Spleen (tissue), 13 donors: ENCODE measurements at places on chromosomes 1 and 21.

DNA sequence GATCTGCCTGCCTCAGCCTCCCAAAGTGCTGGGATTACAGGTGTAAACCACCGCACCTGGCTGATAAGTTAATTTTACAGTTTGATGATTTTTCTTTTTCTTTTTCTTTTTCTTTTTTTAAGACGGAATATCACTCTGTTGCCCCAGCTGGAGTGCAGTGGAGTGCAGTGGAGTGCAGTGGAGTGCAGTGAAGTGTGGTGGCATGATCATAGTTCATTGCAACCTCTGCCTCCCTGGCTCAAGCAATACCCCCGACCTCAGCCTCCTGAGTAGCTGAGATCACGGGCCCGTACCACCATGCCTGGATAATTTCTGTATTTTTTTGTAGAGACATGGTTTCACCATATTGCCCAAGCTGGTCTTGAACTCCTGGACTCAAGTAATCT, 84.4 kb upstream of the CXADR start:
- DNase-seq = no peak

DNA sequence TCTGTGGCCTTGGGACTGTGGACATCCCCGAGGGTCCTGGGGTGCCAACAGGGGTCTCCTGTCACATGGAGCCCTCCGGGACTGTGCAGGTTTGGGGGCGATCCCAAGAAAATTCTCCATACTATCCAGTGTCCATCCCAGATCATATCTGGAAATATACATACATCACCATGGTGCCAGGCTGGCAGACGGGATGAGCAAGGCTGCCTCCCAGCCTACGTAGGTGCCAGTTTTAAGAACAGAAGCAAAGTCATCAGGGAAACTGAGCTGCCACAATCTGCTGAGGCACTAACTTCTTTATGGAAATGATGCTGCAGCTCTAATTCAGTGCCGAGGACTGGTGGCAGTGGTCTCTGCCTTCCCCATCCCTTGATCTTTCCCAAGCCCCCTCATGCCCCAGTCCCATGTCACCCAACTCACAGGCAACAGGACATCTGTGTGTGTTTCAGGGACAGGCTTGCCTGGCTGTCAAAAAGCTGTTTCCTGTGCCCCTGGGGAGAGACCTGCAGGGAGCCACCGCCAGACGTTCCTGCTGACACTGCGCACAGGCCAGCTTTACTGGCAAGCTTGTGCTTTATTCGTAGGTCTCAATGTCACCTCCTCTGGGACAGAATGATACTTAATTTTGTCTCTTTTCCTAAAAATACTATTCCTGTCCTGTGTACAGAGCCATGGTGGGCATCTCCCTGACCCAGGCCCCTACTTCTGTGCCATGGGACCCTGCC, 15.5 kb downstream of the TEX35 start:
- peak; percentile 58 for DNase-seq

GRCh38 chr1:178461701-178462100, 35.1 kb downstream of the CLEC20A start:
- DNase-seq = no peak

DNA sequence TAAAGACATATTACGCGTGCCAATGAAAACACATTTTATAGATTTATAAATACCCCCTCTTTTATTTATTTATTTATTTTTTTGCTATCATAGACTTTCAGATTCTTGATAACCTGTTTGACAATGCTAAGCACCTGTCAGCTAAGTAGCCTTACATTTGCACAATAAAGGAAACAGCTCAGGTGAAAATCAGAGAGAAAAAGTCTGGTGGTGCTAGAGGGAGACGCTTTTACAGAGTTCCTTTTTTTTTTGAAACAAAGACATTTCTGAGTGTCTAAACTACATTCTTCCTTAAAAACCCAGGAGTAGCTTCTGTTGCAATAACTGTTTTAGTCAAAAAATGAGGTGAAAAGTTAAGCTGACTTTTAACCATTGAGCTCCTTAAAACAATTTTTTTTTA, 1611.6 kb downstream of the NCAM2 start:
- no peak for DNase-seq

DNA sequence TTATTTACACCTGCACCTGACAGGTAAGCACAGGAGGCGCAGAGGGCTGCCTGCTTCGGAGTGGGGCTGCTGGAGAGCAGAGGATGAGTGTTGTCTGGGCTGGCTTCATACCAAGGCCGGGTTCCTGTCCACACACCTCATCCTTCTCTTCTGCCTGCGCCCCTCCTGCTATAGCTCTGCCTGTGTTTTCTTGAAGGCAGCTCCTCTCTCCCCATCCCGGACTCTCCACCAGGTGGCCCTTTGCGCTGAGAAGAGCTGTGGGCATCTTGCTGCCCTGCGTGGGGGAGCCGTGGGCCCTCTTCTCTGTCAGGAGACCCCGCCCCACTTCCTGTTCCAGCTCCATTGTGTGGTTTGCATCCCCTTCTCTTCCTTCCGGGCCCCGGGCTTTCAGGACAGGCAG, 35.0 kb downstream of the ARHGEF10L start:
- DNase-seq = no peak

DNA sequence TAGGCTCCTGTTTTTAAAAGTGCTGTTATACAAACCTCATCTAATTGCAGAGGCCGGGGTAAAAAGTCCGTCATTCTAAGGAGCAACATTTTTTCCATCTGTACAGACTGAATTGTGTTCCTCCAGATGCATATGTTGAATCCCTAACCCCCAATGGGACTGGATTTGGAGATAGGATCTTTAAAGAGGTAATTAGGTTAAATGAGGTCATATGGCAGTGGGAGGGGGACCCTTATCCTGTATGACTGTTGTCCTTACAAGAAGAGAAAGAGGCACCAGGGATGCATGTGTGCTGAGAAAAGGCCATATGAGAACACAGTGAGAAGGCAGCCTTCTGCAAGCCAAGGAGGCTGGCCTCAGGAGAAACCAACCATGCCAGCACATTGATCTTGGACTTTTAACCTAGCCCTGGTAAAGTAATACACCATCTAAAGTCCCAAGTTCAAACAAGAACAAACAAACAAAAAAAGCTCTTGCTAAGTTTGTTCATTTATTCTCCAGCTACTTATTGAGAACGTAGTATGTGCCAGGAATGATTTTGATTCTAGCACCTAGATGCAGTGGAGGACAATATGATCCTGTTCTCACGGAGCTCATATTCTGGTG, 352.4 kb downstream of the NTNG1 start:
- no peak for DNase-seq

- DNase-seq = peak; percentile 86
Observed at GRCh38 chr1:93990010-93990409, 80.8 kb upstream of the GCLM start.

DNA sequence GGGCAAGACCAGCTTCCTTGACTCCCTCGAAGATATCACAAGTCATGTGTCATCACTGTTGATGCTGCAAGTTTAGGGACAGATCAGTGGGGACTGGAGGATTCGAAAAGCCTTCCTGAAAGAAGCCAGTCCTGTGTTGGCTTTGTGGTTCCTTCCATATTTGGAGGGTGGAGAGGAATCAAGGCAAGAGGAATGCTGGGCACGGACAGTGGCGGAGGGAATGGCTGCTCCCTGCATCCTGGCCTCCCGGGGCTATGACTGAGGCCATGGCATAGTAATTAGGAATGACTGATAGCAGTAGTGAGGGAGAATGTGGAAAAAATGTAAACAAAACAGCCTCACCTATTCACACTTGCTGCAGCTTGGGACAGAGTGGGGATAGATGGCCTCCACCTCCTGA, 36.4 kb downstream of the VANGL1 start:
- DNase-seq = no peak

DNA sequence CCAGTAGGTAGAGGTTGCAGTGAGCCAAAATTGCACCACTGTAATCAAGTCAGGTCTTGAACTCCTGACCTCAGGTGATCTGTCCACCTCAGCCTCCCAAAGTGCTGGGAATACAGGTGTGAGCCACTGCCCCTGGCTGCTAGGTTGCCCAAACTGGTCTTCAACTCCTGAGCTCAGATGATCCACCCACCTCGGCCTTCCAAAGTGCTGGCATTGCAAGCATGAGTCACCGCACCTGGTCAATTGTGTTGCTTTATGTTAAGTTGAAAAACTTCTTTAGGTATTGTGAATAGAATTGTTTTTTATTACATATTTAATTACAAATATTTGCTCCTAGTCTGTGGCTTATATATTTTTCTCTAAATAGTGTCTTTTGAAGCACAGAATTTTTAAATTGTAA, 80.5 kb downstream of the PRKAB2 start:
- no peak for DNase-seq

DNA sequence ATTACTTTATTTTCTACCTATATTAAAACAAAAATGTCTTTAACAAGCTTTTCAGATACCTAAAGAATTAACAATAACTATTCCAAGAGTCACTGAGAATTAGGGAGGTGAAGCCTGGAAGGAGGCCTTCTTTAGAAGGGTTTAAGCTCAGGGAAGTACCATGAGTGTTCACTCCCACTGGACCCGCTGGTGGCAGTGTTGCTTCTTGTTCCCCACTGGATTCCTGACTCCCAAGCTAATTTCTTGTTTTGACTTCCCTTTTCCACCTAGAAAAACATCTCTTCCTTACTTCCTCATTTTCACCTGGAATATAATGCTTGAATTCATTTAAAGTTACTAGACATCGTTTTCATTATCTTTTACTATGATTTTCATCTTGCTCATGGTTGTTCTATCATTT, 264.2 kb downstream of the HMCN1 start:
- no peak for DNase-seq

DNA sequence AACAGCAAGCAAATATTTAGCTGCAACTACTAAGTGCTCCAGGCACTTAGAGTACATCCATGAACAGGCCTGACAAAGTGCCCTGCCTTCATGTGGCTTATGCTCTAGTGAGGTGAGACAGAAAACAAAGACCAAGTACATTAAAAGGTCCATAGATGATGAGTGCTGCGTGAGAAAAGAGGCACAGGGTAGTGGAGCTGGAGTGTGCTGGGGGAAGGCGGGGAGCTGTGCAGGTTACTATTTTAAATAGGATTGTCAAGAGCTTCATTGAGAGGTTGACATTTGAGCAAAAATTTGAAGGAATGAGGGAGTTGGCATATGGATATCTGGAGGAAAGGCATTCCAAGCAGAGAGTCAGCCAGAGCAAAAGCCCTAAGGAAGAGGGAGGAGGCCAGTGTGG, 29.3 kb upstream of the RXRG start:
- no peak for DNase-seq

- DNase-seq = no peak
Observed at GRCh38 chr1:110915804-110916203, 42.9 kb downstream of the CD53 start.

DNA sequence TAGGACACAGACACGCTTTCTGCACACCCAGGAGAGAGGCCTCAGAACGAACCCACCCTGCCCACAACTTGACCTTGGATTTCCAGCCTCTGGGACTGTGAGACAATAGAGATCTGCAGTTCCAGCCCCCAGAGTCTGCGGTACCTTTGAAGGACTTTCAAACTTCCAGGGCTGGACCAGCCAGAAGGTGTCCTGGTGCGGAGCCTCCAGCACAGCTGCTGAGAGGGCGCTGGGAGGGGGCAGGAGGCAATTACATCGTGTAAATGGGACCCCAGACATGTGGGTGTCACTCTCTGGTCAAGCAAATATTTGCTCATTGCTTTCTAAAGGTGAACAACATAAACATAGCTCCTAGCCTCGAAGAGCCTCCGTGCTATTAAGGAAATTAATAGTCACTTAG, 58.7 kb upstream of the ACTRT2 start:
- peak; percentile 19 for DNase-seq

DNA sequence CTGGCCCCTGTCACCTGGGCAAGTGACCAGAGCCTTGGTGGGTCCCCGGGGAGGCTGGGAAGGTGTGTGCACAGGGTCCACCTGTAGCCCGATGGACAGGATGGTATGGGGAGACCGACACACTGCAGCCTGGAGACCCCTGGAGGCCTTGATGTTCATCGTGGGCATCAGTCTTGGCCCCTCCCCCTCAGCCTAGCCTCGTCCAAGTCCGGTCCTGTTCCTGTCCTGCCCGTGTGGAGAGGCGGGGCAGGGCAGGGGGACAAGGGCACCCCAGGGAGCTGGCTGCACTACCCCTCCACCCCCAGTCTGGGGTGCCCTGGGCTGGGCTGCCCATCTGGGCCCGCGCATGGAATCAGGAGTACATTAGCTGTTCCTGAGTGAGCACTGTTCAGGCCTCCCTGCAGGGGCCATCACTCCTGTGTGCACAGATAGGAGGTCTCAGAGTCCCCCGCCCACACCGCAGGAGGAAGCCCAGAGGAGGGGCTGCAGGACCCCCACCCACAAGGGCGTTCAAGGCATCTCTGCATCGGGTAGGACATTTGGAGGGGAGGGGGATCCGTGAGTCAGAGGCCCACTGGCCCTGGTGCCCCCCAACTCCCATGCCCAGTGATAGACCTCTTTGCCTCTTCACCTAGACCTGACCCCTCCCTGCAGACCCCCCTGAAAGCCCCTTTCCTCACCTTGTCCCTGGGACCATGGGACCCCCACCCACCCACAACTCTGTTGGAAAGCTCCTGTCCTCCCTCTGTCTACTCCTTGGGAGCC, 63.2 kb downstream of the WNT9A start:
- DNase-seq = peak; percentile 73

- no peak for DNase-seq
Observed at GRCh38 chr1:180231506-180231921, 1.4 kb downstream of the LHX4 start.

DNA sequence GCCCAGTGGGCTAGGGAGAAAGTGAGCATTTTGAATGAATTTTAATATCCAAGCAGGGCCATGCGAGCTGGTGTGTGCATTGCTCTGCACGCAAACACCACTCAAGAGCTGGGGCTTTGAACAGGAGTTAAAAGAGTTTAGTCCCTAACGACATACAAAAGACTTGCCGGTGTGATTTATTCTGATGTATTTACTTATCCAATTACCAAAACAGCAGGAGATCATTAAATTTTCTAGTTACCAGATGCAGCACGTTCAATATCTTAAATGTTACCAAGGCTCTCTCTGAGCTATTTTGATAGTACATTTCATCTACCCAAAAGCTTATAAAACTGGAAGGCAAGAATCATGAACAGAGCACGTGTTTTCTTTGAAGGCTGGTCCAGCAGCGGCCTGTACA, 30.0 kb upstream of the DMRTA2 start:
- no peak for DNase-seq

DNA sequence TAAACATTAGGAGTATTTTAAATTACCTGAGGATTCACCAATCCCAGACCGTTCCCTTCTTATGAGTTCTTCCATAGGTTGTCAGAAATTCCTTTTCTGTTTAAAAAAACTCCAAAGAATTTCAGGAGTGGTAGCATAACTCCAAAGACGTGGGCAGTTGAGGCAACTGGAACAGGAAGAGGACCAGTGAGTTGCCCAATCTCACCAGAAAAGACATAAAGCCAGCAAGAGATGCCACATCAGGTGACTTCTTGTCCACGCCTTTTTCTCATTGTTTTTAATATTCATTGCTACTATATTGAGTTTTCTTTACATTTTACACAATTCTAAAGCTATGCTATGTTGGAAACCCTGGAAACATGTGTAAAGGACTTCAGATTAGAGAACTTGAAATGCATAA, 88.1 kb upstream of the JAK1 start:
- DNase-seq = no peak
